ENCODE measurements at places on chromosomes 11 and 22.

DNA sequence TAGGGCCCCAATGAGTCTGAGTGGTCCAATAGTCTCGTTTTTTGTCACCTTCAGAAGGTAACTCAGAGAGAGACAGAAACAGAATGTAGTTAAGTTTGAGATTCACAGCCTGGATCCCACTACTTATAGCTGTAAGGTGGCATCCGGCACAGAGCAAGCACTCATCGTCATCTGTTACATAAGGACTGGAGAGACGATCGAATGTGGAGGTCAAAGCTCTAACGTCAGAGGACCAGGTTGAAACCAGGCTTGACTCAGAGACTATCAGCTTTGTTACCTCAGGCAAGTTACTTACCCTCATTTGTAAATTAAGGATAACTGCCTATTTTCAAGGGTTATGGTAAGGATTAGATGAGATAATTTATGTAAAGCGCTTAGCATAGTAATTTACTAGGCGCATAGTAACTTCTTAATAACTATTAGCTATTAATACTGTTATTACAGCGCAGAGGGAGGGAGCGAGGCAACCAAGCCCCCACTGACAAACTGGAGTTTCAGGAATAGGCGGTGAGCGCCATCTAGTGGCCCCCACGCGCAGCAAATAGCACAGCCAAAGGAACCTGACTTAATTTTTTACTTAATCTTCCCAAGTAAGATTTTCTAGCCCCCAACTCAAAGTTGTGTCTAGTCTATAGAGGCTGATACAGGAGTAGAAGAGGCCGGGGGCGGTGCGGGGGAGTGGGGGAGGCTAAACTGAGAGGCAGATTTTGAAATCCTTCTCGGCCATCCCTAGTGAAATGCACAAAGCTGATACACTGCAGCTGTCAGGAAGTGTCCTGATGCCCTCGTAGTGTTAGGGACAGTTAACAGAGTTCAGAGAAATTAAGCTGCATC, 29.0 kb upstream of the API5 start:
- DNase-seq: peak; percentile 21

- no peak for DNase-seq
Measured at GRCh38 chr11:111913031-111913861, 712 bp downstream of the HSPB2 start.

GRCh38 chr22:36563444-36563843, 34.5 kb upstream of the EIF3D start:
- DNase-seq: no peak

GRCh38 chr11:46451759-46452158, 60.2 kb upstream of the CHRM4 start:
- DNase-seq: no peak

- DNase-seq: no peak
Measured at GRCh38 chr22:33166206-33166605, 108.0 kb upstream of the SYN3 start.

DNA sequence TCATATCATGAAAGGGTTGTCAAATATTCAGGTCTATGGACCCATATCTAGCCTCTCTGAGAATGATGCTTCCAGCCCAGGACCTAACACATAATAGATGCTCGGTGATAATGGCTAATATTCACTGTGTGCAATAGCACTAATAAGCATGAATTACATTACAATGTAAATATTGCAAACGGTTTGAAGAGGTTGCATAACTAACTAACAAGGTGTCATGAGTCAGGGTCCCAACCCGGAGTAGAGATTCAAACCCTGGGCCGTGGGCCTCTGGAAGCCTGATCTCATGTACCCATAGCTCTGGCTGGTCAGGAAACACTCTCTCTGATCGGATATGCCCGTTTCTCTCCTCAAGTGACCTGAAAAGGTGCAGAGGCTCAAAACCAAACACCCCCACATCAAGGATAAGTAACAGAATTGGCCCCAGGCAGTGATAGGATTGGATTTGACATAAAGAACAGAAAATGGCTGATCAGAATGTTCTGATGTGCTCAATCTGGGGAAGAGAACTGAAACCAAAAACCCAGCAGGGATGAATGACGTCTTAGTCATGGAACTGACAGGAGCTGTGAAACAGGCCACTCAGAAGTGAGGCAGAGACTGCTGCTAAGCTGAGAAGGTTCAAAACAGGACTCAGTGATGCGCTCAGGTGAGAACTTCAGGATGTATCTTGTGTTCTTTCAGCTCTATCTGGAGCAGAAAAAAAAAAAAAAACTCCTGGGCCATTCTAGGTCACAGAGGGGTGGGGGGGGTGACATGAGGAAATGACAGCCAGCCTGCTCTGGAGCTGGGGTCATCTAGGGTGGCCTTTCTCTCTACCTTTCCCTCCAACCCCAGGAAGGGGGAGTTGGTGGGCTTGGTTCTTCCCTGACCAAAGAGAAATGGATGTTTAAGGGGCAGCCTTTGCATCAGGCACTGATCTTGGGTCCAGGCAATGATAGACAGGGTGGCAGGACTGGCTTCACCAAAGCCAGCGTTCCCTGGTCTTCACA, 6.6 kb upstream of the KCTD17 start:
- DNase-seq: no peak

DNA sequence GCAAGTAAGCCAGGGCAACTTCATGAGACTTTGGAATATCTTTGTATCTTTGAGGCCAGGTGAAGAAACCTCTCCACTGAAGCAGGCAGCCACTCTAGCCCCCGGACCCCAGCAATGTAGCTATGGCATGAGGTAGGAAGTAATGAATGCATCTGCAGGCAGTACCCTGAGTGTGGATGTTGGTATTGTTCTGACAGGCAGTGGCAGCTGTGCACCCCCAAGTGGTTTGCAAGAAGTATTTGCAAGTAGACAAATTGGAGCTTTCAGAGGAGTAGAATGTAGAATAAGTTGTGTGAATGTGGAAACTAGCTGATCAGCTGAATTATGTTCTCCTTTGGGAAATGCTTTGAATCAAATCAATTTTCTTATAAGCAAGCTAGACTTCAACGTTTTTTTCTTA, 194.4 kb upstream of the PGR start:
- no peak for DNase-seq

- no peak for DNase-seq
Measured at GRCh38 chr22:47315862-47316419, 553.5 kb downstream of the TBC1D22A start.
